Calu3 (cell line): ENCODE measurements at places on chromosomes 6 and 20. TPM values are rescaled to one million over a fixed set of nuclear protein-coding genes. Genes with fewer than 3 reads are reported as not detected.

CST4 gene
- total RNA-seq: not detected in 2 replicates

DNA sequence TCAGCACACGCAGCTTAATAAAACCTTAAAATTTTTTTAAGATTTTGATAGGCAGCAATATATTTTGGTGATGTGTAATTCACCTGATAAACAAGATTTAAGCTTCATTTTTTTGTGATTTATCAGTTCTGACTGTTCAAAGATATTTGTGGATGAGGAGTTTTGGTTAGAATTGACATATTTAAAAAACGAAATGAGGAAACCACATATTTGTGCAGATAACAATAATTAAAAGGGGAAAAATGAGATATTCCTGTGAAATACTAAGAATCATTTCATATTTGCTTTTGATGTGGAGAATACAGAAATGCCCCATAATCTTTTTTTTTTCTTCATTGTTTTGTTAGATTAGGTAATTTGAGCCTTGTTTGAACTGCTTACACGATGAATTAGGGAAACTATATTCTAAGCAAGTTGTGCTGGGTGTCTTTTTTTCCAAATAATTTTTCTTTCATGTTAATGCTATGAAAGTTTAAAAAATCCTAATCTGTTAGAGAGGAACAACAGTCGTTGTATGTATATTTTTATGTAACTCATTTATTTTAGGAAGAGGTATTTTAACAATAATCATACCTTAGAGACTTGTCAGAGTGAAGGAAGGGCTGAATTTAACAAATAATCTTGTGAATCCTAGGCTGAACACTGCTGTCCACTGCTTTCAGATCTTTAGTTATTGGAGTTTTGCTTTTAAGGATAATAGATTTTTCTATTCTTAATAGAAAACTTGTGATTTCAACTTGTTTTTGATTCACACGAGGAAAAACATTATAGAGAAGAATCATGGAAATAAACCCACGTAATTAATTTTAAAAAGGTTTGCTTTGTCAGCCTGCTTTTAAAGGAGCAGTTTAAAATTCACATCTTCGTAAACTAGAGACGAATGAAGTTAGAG lies 4.0 kb downstream of the ARID1B start:
- DNase-seq: no peak

GRCh38 chr6:113649276-113649675 lies 207.9 kb upstream of the MARCKS start:
- DNase-seq: peak; percentile 22

NRSN1 gene
- 0.14 TPM in 1 of 2 replicates, not detected in the other for total RNA-seq

- peak; percentile 24 for DNase-seq
These were observed 107.4 kb downstream of the SCML4 start for GRCh38 chr6:107716688-107717089.
